Spleen (tissue), 13 donors: ENCODE measurements at places on chromosomes 12 and 14.

DNA sequence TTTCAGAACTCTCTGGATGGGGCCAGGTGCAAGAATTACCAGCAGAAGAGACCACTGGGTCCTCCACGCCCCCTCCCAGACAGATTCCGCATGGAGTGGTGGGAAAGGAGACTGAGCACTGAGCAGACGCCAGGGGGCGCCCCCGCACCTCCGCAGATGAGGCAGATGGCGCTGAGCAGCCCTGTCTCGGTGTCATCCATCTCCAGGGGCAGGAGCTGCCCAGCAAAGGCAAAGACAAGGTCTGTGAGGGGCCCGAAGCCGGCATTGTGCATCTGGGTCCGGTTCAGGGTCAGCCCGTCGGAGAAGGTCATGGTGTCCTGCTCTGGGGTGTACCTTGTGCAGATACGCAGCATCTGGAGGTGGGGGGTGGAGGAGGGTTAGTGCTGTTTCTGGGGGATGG lies 6.3 kb upstream of the ITGB7 start:
- peak; percentile 96 for DNase-seq

DNA sequence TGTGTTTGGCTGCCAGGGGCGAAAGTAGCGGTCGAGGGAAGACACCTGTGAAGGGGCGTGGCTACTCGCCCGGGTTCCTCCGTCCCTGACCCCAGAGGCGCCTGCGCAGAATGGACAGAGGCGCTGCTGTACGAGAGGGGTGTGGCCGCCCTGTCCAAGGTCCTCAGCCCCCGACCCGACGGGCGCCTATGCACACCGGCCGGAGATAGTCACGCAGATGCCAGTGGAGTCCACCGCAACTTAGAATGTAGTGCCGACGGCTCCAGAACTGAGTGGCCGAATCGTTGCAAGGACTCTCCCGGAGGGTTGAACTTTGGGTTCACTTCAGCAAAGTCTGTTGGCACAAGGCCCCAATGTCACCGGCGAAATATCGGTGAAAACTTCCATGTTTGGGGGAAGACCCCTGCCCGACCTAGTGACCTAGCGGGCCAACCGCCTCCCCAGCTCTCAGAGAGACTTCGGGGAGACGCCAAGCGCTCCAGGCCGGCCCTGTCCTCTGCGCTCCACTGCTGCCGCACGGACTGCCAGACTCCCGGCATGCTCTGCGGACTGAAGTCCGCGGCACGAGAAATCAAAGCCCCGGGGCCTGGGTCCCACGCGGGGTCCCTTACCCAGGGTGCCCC lies 541 bp upstream of the RNU6-7 start:
- DNase-seq: peak; percentile 96

- no peak for DNase-seq
Observed at GRCh38 chr14:91269076-91269991, 24.8 kb upstream of the GPR68 start.

GRCh38 chr12:53985994-53986685 lies 1.2 kb downstream of the HOXC10 start:
- DNase-seq: no peak

- no peak for DNase-seq
Observed at GRCh38 chr12:104357421-104357952, 53.9 kb downstream of the EID3 start.

GRCh38 chr12:124548854-124549378 lies 18.5 kb downstream of the NCOR2 start:
- peak; percentile 72 for DNase-seq

GRCh38 chr14:97250931-97251330 lies 453.7 kb downstream of the VRK1 start:
- DNase-seq: no peak

GRCh38 chr12:1993871-1994371 lies 10.3 kb downstream of the DCP1B start:
- no peak for DNase-seq

DNA sequence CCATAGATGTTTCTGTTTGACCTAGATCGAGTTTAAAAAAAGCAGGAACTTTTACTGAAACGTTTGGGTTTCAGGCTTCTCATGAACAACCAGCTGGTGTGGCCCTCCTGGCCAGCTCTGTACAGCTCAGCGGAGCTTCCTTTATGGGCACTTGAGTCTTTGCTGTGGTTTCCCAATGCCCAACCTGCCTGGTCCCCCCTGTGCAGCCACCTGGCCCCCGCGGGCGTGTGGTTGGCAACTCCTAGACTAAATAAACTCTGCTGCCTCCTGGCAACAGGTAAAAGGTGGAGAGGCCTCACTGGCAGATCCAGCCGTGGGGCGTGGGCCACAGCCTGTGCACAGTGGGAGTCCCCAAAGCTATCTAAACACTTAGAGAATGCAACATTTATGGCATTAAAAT lies 38.7 kb downstream of the ADGRD1 start:
- peak; percentile 45 for DNase-seq

- no peak for DNase-seq
Observed at GRCh38 chr14:77721437-77721836, 13.5 kb downstream of the SLIRP start.

DNA sequence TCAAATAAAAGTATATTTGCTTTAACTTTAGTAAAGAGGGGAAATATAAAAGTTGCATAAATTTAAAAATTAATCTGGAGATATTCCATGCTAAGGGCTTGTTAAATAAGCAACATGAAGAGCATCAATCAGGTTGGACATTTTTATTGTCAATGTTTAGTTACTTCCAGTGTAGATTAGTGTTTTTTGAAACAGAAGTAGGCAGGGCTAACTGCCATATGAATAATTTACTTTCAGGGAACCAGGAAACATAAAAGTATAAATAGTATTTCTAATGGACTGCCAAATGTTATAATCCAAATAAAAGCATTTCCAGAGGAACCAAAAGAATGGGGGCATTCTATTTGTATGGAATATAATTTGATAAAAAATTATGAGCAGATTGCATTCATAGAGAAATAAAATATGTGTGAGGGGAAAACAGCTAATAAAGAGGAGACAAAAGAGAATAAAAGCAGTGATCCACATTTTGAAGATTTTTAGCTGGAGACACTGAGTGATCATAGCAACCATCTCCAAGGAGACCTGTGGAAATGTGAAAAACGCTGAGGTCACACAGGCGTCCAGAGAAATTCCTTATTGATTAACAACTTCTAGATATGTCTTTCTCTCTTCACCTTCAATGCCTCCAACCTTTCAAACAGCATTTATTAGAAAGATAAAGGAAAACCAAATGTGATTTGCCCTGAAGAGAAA lies 70.8 kb downstream of the SRGAP1 start:
- no peak for DNase-seq

GRCh38 chr12:68224613-68225285 lies 861 bp downstream of the IL26 start:
- no peak for DNase-seq

DNA sequence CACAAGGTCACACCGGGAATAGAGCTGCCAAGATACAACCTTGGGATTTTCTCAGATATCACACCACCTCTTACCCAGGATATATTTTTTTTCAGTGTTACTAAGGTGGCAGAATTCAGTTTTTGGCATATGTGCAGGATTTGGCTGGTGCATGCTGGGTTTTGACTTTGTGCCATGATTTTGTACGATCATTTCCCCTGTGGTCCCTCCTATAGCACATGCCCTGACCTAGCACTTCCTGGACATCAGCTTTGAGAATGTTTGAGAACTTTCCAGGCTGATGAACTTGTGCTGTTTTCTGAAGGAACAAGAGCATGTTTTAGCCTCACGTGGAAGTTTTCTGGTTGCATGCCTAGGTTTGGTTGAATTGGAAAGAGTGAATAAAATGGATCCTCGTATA lies 11.0 kb upstream of the TBPL2 start:
- DNase-seq: no peak

- DNase-seq: no peak
Observed at GRCh38 chr12:101863981-101864380, 13.4 kb upstream of the DRAM1 start.

DNA sequence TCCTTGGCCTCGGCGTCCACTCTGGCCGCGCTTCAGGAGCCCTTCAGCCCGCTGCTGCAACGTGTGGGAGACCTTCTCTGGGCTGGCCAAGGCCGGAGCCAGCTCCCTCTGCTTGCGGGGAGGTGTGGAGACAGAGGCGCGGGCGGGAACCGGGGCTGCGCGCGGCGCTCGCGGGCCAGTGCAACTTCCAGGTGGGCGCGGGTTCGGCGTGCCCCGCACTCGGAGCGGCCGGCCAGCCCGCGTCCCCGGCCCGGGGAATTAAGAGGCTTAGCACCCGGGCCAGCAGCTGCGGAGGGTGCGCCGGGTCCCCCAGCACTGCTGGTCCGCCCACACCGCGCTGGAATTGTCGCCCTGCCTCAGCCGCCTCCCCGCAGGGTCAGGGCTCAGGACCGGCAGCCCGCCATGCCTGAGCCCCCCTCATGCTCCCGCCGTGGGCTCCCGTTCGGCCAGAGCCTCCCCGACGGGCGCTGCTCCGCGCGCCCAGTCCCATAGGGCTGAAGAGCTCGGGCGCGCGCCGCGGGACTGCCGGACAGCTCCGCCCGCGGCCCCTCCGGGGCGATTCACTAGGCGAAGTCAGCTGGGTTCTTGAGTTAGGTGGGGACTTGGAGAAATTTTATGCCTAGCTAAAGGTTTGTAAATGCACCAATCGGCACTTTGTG lies 673.9 kb downstream of the SLC16A7 start:
- DNase-seq: peak; percentile 68

DNA sequence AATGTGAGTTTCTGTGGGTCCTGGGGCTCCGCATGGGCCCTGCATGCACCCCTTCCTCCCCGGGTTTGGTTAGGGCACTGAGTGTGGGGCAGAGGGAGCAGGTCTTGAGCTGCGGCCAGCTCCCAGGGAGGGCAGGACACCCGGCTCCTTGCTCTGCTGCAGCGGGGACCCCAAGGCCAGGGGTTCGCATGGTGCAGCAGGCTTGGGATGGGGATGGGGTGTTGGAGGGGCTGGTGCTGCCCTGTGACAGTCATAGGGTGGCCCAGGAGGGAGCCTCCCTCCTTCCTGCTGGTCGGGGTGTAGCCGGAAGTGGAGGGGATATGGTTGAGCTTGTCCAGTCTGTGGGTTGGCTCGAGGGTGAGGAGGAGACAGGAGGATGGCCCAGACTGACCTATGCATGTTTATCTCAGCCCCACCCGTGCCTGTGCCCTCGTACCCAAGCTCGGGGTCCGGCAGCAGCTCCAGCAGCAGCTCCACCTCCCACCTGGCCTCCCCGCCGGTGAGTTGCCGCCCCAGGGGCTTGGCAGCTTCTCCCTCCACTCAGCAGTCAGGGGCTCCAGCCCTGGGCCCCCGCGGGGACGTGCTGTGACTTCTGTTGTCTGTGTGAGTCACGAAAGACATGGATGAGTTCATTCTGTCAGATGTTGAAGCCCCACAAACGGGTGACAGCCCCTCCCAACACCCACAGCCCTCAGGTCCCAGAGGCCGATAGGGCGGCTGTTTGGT lies 16.0 kb downstream of the ULK1 start:
- no peak for DNase-seq

- DNase-seq: no peak
Observed at GRCh38 chr14:60723907-60724618, at the start of gene SIX4. Gene SIX4, minus strand, starts transcription at chr14:60724351. Its CDS starts 277 bp downstream, at chr14:60724074.

GRCh38 chr12:122834104-122834920 lies 945 bp upstream of the HIP1R start:
- DNase-seq: peak; percentile 85

GRCh38 chr12:109693653-109694600 lies 19.7 kb upstream of the FAM222A start:
- DNase-seq: peak; percentile 19

DNA sequence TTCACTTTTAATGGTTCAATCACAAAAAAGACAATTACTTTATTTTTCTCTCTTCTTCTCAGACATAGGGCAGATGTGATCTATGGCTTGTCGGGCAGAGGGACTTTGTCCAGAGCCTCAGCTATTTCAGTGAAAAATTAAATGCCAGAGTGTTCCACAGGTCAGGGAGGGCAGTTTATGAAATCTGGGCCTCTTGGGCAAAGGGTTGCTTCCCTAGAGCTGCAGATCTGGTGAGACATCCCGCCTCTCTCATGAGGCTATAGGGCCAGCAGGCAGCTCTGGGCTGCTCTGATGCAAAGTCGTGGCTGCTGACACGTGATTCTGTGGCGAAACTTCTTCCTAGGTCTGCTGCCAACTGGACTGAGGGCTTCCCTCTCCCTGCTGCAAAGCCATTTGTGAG lies 6.0 kb downstream of the CLMN start:
- DNase-seq: no peak

- peak; percentile 36 for DNase-seq
Observed at GRCh38 chr14:77158175-77158881, 16.7 kb upstream of the ZDHHC22 start.

GRCh38 chr12:45794422-45794821 lies 64.9 kb downstream of the ARID2 start:
- no peak for DNase-seq
